ENCODE measurements at places on chromosomes 1 and 21. TPM values are rescaled to one million over a fixed set of nuclear protein-coding genes. Genes with fewer than 3 reads are reported as not detected.
A peak's percentile ranks its signal among the peaks of the same experiment; 100 is the strongest.

DNA sequence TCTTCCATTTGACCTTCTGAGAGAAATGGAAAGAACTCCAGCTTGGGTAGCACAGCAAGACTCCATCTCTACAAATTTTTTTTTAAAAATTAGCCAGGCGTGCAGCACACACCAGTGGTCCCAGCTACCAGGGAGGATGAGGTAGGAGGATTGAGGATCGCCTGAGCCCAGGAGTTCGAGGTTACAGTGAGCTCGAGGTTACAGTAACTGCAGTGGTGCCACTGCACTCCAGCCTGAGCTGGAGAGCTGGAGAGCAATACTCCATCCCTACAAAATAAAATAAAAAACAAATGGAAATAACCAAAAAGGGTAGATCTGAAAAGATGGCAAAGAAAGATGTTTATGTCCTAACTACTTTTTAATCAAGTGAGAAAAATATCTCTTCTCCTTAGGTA, 14.5 kb downstream of the POGZ start:
- H3K27ac ChIP-seq = peak overlapping the region; percentile 37
- H3K4me3 ChIP-seq = no peak overlapping the region
- DNase-seq = no peak
- peaks cover 4% of the 10 kb centered on the region for H3K36me3 ChIP-seq
- H3K27me3 ChIP-seq = no peaks in the 10 kb centered on the region

GRCh38 chr1:34984435-34984792, 733 bp downstream of the TMEM35B start:
- H3K4me1 ChIP-seq = peaks cover 9% of the 10 kb centered on the region
- H3K27me3 ChIP-seq = no peaks in the 10 kb centered on the region
- H3K4me3 ChIP-seq = peak overlapping the region; percentile 64
- peak overlapping the region; percentile 49 for H3K27ac ChIP-seq

GRCh38 chr1:231706934-231707333, 80.3 kb downstream of the DISC1 start:
- H3K27me3 ChIP-seq = no peaks in the 10 kb centered on the region
- H3K4me1 ChIP-seq = no peaks in the 10 kb centered on the region
- H3K36me3 ChIP-seq = no peaks in the 10 kb centered on the region
- no peak for DNase-seq

Gene CCDC185
- total RNA-seq = not detected

Gene CHAF1B
- 3.1 TPM for total RNA-seq

Data from cardiac muscle cell (in vitro differentiated cells and primary cell).